ENCODE measurements at places on chromosomes 2 and 18. TPM values are rescaled to one million over a fixed set of nuclear protein-coding genes. Genes with fewer than 3 reads are reported as not detected.

The CAPN14 gene
- polyA plus RNA-seq, result 141 TPM

The SGPP2 gene
- 5.5 TPM for polyA plus RNA-seq

The GALNT13 gene
- polyA plus RNA-seq, result 0.02 TPM

The SLC23A3 gene
- 1.2 TPM for polyA plus RNA-seq

The CRYBA2 gene
- 0.49 TPM for polyA plus RNA-seq

The ICA1L gene
- 1.2 TPM for polyA plus RNA-seq

The RTP5 gene
- 0.06 TPM for polyA plus RNA-seq

The TIMM21 gene
- polyA plus RNA-seq, result 22.4 TPM

The NOTO gene
- polyA plus RNA-seq, result not detected

The PJVK gene
- 5.2 TPM for polyA plus RNA-seq

All from esophagus (tissue), 2 donors.